ENCODE measurements at places on chromosomes 4 and X. TPM values are rescaled to one million over a fixed set of nuclear protein-coding genes. Genes with fewer than 3 reads are reported as not detected.

The LDB2 gene
- not detected for total RNA-seq

The SH3D19 gene
- total RNA-seq = 28.1 TPM

The HGFAC gene
- total RNA-seq = 0.24 TPM

The MTTP gene
- 0.07 TPM for total RNA-seq

The ADGRL3 gene
- total RNA-seq = 0.03 TPM

The CXCL10 gene
- 0.17 TPM for total RNA-seq

The GABRQ gene
- total RNA-seq = 0.27 TPM

The CLGN gene
- total RNA-seq = 5.2 TPM

The LEF1 gene
- total RNA-seq = not detected

The TAF7L gene
- 0.15 TPM for total RNA-seq

The DACH2 gene
- not detected for total RNA-seq

The AKAP14 gene
- total RNA-seq = not detected

The XIAP gene
- total RNA-seq = 34.5 TPM

The CFAP299 gene
- total RNA-seq = not detected

The DSPP gene
- not detected for total RNA-seq

The RBMX gene
- 228 TPM for total RNA-seq

The TSPAN7 gene
- 2.9 TPM for total RNA-seq

The KIF4A gene
- total RNA-seq = 23.3 TPM

The INTU gene
- 1.1 TPM for total RNA-seq

The HTR2C gene
- total RNA-seq = not detected

The CD40LG gene
- total RNA-seq = not detected

The TCEAL6 gene
- total RNA-seq = not detected

The MRPL1 gene
- 22.5 TPM for total RNA-seq

The RASL11B gene
- not detected for total RNA-seq

The UCP1 gene
- total RNA-seq = not detected

The ZMAT1 gene
- 0.03 TPM for total RNA-seq

The RHOH gene
- not detected for total RNA-seq

The NLGN3 gene
- total RNA-seq = 0.94 TPM

Measured in A549 treated with DMSO at 1 μM for 4 hours (cell line).